ENCODE measurements at places on chromosomes 2 and 18.

GRCh38 chr2:202005272-202005887, 28.3 kb upstream of the FZD7 start:
- no peak for DNase-seq

DNA sequence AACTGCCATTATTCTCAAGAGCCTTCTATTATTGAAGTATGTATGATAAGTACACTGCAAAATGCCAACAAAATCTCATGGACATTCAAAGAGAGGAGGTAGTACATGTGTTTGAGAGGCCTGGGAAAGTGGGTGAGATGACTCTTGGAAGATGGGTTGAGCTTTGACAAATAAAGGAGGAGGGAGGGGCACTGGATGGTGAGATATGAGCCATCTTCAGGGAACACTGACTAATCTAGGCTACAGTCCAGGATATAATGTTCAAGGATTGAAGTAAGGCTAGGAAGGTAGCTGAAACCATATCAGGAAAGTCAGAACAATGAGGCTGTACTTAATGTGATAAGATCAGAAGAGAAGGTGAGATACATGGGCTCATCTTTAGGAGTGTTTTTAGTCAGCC, 559.7 kb downstream of the ZEB2 start:
- no peak for DNase-seq

DNA sequence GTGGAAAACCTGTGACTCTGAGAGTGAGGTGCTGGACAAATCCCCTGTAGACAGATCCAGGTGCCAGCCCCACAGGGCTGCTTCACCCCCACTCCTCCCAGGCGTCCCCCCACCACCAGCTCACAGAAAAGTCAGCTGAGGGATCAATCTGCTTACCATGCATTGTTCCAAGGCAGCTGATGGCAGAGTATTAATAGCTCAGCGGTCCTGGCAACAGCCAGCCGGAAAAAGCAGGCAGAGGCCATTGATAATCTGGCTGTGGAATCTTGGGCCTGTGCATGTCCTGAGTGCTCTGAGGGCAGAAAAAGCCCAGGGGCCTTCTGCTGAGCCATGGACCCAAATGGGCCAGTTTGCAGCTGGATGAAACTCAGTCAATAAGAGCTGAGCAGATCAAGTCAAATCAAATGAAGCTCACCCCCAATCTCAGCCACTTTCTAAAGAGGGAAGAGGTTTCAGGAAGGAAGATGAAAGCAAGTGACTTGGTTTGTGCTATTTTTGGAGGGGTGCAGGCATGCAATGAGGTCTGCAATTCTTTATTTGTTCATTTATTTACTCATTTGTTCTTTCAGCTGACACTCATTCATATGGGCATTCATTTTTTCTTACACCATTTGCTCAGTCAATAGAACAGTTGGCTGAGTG, 63.4 kb downstream of the GYPC start:
- no peak for DNase-seq

DNA sequence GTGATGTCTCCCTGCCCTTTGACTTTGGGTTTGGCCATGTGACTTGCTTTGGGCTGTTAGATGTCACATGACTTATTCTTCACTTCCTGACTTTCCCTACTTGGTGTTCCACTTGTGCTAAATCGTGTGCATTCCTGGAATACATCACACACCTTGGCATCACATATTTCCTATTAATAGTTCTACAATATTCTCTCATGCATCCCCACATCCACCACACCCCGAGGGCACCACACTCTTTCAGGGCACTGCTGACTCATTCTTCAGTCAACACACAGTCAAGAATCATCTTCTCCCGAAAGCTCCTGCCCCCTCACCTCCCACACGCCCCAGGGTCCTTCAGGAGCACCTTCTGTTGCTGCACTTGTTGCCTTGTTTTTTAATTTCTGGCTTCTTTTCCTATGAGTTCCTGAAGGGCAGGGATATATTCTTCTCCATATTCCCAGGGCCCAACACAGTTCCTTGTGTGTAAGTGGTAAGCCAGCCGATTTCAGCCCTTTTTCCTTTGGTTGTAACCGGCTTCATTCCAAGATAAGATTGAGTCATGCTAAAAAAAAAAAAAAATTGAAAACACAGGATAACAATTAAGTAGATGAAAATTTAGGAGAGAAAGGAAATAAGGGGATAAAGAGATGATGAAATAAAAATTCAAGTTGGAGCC, 341.4 kb downstream of the SLC4A3 start:
- DNase-seq = no peak

DNA sequence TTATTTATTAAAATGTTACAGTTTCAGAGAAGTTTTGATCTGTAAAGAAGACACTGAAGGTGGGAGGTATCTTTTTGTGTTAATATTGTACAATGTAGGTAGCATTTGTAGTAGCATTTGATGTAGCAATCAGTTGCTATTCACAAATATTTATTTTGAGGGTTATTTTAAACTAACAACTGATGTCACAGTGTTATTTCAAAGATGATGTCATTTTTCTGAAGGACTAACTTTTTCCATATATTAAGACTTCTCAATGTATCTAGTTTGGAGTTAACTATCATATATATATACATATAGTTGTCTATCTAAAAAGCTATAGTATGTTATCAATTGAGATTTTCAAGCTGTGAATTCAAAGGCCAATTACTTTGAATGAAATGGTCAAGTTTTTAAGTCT, 1003.3 kb downstream of the DSC3 start:
- DNase-seq = no peak

- DNase-seq = no peak
Observed at GRCh38 chr2:147939313-147939712, 81.2 kb downstream of the ORC4 start.

DNA sequence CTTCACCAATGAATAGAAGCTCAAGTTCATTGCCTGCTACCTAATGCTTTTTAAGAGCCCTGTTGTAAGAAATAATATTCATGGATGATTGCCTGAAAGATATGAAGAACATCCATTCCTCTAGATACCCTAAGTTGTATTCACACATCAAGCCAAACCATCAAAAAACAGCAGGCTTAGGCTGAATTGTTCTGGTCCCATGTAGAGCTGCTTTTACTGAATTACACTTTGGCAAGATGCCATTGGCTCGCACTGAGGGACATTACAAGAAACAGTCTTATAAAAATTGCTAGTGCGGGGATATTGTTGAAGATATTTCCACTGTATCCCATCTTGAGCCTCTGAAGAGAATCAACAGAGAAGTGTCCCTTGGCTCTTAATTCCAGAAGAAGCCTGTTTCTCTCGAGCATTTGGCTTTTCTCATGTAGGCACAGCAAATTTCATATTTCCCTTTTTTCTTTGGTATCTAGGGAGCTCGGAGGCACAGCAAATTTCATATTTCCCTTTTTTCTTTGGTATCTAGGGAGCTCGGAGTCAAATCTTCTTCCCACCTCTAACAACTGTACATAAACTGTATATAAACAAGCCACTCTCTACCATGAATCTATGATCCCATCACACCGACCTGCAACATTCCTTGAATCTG, 107.5 kb downstream of the COLEC12 start:
- no peak for DNase-seq

DNA sequence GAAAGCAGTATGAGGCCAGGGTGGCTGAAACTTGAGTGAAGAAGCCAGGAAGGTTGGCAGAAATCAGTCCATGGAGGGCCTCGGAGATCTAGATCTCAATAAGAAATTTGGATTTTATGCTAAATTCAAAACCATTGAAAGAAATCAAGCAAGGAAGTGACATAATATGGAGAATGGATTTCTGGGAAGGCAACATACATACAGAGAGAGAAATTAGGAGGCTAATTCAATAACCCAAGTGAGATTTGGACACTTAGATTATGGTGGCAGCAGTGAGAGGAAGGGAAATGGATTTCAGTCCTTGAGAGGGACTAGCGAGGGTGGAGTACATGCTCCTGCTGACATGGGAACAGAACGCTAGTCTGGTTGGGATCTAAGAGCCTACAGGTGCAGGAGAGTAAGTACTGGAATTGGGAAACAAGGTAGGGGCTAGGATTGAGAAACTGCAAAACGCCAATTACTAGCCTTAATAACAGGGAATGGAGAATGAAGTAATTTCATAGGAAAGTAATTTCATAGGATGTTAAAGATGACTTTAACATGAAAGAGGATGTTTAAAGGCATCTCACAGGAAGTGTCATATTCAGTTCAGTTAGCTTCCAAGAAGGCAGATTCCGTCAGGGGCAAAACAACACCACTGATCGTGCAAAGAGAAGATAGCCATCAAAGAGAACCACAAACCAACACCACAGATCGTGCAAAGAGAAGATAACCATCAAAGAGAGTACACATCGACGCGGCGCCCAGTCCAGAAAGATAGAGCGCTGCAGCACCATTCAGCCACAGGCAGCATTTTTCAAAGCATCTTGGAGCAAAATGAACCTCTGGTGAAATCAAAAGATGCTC, 27.2 kb downstream of the CDKL4 start:
- no peak for DNase-seq

DNA sequence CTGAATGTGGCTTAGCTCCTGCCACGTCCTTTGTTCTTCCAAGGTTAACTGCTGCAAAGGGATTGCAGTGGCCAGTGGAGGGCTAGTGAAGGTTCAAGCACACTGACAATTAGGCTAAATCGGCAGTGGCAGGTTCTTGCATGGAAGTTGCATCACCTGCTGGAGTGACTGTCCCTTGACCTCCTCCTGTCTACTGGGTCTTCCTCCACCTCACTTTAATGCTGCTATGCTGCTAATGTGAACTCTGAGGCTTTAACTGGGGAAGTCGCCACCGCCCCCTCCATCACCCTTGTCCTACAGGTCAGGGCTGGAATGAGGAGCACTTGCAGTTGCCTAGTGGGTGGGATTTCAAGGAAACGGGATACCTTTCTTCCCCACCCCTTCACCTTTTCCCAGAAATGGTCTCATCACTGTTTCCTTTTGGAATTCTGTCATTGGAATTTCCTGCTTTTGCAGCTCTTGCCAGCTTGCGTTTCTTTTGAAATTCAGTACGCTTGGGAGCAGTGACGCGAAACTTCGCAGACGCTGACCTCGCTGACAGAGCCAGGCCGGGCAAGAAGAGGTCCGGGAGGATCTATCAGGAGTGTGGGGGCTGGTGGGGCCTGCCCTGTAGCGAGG, 150.3 kb downstream of the SH3RF3 start:
- DNase-seq = no peak

DNA sequence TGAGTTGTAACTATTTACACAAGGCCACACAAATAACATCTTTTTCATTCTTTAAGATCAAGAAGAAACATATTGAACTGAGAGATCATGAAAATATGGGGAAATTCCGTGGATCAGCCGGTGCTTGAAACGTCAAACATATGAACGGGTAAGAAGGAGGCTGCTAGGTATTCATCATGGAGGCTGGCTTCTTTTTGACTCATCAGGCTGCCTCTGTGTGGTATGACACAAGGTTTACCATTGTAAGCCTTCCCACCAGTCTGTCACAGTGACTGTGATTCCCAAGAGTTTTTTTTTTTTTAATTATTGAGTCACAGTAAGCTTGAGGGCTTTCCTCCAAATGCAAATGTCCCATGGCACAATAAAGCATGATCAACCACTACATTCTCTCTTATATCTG, 506.9 kb downstream of the BCL11A start:
- DNase-seq = no peak

GRCh38 chr2:136844546-136844945, 79.2 kb downstream of the THSD7B start:
- DNase-seq = no peak

DNA sequence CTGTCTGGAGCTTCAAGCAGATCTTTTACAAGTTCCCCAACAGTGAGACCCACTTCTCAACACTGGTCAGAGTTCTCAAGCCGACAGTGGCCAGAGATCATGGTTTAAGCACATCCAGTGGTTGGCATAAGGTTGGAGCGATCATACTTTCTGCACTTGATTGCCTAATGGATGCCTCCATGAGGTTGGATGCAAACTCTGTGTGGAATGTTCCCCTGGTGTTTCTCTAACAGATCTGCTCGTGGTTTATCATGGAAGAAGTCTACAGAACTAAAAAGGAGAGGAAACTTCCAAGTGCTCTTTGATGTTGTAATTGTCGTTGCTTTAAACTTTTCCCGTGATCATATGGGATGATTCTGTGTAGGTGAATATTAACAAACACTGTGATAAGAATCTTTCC, 60.7 kb downstream of the SH3RF3 start:
- DNase-seq = no peak

DNA sequence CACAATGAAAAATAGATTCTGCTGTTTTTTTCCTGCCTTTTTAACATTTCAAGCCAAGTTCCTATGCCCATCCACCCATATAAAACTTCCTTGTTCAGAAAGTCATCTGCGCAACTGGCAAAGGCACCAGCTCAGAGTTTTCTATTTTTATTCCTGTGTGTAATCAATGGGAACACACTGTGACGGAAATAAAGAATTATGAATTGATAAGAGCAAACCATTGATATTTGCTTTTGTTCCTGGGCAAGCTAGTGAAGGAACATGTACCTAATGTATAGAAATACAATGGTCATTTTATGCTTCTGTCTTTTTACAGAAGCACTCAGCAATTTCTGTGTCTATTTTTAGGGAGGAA, 30.8 kb upstream of the AAK1 start:
- DNase-seq = no peak

DNA sequence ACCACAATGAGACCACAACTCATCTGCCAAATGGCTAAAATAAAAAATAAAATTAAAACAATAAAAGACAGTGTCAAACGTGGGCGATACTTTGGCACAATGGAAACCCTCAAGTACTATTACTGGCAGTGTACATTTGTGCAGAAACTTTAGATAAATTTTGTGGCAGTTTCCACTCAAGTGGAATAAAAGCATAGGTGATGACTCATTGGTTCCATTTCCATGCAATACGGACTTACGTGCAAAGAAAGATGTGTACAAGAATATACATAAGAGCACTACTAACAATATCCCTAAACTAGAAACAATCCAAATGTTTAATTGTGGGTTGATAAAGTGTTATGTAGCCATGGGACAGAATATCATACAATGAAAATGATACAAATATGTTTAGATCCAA, 259.0 kb upstream of the HNMT start:
- DNase-seq = no peak

GRCh38 chr2:99420751-99421299, 69.0 kb downstream of the REV1 start:
- DNase-seq = no peak

DNA sequence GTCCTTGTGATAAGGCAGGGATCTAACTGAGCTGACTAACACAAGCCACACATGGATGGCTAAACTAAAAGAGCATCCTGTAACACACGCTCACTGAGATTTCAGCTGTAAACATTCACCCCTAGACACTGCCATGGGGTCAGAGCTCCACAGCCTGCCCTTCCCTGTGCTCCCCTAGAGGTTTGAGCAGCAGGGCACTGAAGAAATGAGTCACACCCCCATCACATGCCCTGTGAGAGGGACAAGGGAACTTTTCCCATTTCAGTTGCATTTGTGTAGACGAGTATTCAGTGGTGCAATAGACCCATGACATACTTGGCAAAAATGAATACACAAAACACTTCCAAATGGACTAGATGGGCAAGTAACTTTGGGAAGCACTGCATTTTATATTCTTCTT, 402.4 kb upstream of the LRRTM1 start:
- DNase-seq = no peak

DNA sequence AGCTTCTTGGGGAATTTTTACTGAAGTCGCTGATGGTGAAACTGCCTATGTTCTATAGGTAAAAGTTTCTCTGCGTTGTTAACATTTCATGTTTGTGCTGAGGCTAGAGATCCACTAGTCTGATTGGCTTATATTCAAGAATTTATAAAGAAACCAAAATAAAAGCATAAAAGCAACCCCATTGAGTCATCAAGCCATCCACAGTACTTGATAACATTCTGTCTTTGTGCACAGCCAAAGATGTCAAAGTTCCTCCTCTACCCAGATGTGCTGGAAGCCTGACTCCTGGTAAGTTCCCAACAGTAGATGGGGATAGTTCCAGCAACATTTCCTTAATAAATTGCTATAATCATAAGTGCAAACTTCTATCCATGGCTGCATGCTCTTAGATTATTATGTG, 107.8 kb downstream of the TANC1 start:
- no peak for DNase-seq

Data from cerebellum (tissue), 4 donors.